ENCODE measurements at places on chromosomes 5 and 9. TPM values are rescaled to one million over a fixed set of nuclear protein-coding genes. Genes with fewer than 3 reads are reported as not detected.
A peak's percentile ranks its signal among the peaks of the same experiment; 100 is the strongest.

- peaks cover 11% of the 10 kb centered on the region for H3K4me1 ChIP-seq
- peaks cover 14% of the 10 kb centered on the region for H3K27me3 ChIP-seq
- no peaks in the 10 kb centered on the region for H3K36me3 ChIP-seq
- no peak overlapping the region for H3K27ac ChIP-seq
Measured at GRCh38 chr5:77958642-77959330, 182.6 kb upstream of the TBCA start.

DNA sequence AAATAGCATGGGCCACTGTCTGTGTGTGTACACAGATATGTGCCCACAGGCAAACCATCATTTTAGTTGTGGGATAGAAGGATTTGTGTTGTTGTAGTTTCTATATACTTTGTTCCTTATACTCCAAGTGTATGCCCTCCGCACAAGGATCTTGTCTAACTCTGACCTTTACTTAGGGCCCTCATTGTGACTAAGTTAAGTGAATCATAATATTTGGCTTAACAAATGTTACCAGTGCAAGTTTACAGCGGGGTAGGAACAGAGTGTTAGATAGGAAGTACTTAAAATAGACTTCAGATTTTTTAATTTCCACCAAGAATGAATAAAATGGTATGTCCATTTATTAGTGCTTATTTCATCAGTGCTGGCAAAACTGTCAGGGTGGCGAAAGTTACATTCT lies 29.5 kb upstream of the CYFIP2 start:
- no peaks in the 10 kb centered on the region for H3K27me3 ChIP-seq
- no peak for DNase-seq
- H3K27ac ChIP-seq = peak overlapping the region; percentile 67
- H3K4me1 ChIP-seq = peaks cover 73% of the 10 kb centered on the region
- H3K36me3 ChIP-seq = peaks cover 86% of the 10 kb centered on the region

GRCh38 chr5:135651156-135651555 lies 72.4 kb upstream of the CXCL14 start:
- H3K27me3 ChIP-seq = peaks cover 1% of the 10 kb centered on the region
- DNase-seq = no peak
- no peak overlapping the region for H3K4me3 ChIP-seq
- no peak overlapping the region for H3K27ac ChIP-seq
- H3K4me1 ChIP-seq = no peaks in the 10 kb centered on the region
- no peaks in the 10 kb centered on the region for H3K36me3 ChIP-seq

GRCh38 chr9:2809692-2810419 lies 34.0 kb downstream of the PUM3 start:
- H3K4me1 ChIP-seq = no peaks in the 10 kb centered on the region
- peaks cover 78% of the 10 kb centered on the region for H3K36me3 ChIP-seq
- H3K27ac ChIP-seq = no peak overlapping the region
- no peaks in the 10 kb centered on the region for H3K27me3 ChIP-seq

DNA sequence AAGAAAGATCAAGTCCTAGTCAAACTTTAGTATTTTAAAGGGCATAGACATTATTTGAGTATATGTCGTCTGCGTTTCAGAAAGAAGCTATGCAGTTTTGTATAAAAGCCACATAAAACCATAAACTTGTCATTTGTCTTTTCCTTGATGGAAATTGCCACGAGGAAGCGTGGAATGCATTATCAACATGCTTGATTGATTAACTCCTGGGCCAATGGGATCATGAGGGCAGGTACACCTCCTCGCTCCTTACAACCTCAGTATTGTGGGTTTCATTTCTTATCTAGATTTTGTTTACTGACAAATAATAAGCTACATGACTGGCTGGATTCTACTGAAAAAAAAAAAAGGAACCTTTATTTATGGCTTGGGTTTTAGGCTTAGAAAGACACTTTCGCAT lies 122.5 kb upstream of the RFX3 start:
- DNase-seq = no peak
- no peaks in the 10 kb centered on the region for H3K36me3 ChIP-seq
- no peak overlapping the region for H3K27ac ChIP-seq

DNA sequence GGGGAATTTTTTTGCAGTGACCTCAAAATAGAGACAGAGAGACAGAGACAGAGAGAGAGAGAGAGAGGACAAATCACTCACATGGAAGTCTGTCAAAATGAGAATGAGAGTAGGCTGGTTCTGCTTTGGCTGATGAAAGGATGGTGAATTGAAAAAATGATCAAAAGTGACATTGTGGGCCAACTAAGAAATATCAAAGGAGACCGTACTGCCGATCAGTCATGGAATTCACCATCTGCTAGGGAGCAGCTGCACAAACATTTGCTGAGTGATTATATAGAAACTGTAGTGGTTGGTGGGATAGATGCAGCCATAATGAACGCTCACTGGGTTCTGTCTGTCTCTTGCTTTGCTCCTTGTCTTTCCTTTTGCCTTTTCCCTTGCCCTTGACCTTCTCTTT lies 476.6 kb upstream of the SGCD start:
- H3K36me3 ChIP-seq = no peaks in the 10 kb centered on the region
- no peak for DNase-seq
- H3K4me3 ChIP-seq = no peak overlapping the region
- H3K4me1 ChIP-seq = no peaks in the 10 kb centered on the region
- no peak overlapping the region for H3K27ac ChIP-seq
- H3K27me3 ChIP-seq = peaks cover 2% of the 10 kb centered on the region

DNA sequence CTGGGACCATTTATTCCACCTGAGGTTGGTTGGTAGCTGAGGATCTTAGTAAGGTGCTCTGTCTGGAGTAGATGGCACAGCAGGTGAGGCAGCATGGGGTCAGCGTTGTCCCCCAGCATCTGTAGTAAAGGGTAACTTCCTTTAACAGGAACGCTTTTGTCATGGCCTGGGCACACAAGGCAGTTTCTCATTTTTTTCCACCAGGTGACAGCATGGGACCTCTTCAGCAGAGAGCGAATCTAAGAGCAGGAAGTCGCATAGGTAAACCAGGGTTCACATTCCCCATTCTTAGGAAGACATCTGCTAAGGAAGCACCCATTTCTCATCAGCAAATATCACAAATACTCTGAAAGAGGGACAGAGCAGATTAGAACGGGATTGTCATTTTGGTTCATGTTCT lies 56.5 kb downstream of the GPR107 start:
- peak overlapping the region; percentile 8 for H3K27ac ChIP-seq
- no peak overlapping the region for H3K4me3 ChIP-seq
- peaks cover 41% of the 10 kb centered on the region for H3K4me1 ChIP-seq
- H3K27me3 ChIP-seq = no peaks in the 10 kb centered on the region
- H3K36me3 ChIP-seq = peaks cover 34% of the 10 kb centered on the region

GRCh38 chr5:104914536-104915070 lies 1352.0 kb upstream of the NUDT12 start:
- no peaks in the 10 kb centered on the region for H3K4me1 ChIP-seq
- DNase-seq = no peak
- H3K4me3 ChIP-seq = no peak overlapping the region

GRCh38 chr9:84856181-84856632 lies 186.7 kb downstream of the NTRK2 start:
- no peak overlapping the region for H3K27ac ChIP-seq
- peaks cover 3% of the 10 kb centered on the region for H3K27me3 ChIP-seq
- DNase-seq = no peak
- H3K4me3 ChIP-seq = no peak overlapping the region
- H3K36me3 ChIP-seq = no peaks in the 10 kb centered on the region

GRCh38 chr5:148844433-148845280 lies 18.2 kb downstream of the ADRB2 start:
- peaks cover 49% of the 10 kb centered on the region for H3K4me1 ChIP-seq
- H3K4me3 ChIP-seq = no peak overlapping the region
- H3K36me3 ChIP-seq = no peaks in the 10 kb centered on the region
- H3K27me3 ChIP-seq = no peaks in the 10 kb centered on the region
- peak; percentile 45 for DNase-seq
- H3K27ac ChIP-seq = peak overlapping the region; percentile 61

Gene SLC34A3
- total RNA-seq = not detected

Gene SLC12A7
- 10.1 TPM for total RNA-seq

Gene ASPN
- not detected for total RNA-seq

Gene DNAH5
- total RNA-seq = not detected

Gene FCN2
- not detected for total RNA-seq

Gene PRR16
- not detected for total RNA-seq

Measured in activated CD4-positive, alpha-beta memory T cell treated with anti-CD3 and anti-CD28 coated beads for 36 hours (primary cell).